Stimulated activated CD4-positive, alpha-beta T cell treated with anti-CD3 and anti-CD28 coated beads, TNF-alpha, amount 100 ng/mL, for 1 hour (primary cell): ENCODE measurements at places on chromosomes 12 and 14.
A peak's percentile ranks its signal among the peaks of the same experiment; 100 is the strongest.

- DNase-seq = no peak
Measured at GRCh38 chr12:58206876-58207275, 265.5 kb downstream of the ATP23 start.

- DNase-seq = no peak
Measured at GRCh38 chr12:111181143-111181726, 187.7 kb downstream of the PHETA1 start.

DNA sequence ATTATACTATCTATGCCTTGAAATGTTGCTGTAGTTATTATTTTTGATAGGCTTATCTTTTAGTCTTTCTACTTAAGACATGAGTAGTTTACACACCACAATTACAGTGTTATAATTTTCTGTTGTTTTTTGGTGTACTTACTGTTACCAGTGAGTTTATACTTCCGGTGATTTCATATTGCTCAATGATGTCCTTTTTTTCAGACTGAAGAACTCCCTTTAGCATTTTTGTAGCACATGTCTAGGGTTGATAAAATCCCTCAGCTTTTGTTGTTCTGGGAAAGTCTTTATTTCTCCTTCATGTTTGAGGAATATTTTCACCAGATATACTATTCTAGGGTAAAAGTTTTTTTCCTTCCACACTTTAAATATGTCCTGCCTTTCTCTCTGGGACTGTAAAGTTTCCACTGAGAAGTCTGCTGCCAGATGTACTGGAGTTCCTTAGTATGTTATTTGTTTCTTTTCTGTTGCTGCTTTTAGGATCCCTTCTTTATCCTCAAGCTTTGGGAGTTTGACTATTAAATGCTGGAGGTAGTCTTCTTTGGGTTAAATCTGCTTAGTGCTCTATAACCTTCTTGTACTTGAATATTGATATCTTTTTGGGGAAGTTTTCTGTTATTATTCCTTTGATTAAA, 41.5 kb upstream of the FERMT2 start:
- no peak for DNase-seq

- no peak for DNase-seq
Measured at GRCh38 chr14:31926652-31927347, 150.3 kb upstream of the ARHGAP5 start.

GRCh38 chr12:131366261-131366871, 344.5 kb upstream of the SFSWAP start:
- DNase-seq = no peak

DNA sequence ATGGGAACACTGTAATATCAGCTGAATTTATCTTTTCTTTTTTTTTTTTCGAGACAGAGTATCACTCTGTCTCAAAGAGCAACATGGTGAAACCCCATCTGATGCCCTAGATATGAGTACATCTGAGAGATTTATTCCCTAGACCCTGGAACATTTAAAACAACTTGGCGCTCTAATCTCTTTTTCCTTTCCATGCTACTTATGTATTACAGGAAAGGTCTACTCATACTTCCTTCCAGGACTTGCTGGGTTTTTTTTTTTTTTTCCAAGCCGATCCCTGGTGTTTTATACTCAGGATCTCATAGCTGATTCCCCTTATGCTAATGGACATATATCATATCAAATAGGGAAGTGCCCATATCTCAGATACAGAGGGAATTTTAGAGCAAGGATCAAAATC, 83.1 kb downstream of the MAPKAPK5 start:
- no peak for DNase-seq

GRCh38 chr12:31006416-31007152, 67.1 kb upstream of the DDX11 start:
- DNase-seq = no peak

GRCh38 chr14:102556098-102556677, 36.3 kb upstream of the RCOR1 start:
- no peak for DNase-seq

DNA sequence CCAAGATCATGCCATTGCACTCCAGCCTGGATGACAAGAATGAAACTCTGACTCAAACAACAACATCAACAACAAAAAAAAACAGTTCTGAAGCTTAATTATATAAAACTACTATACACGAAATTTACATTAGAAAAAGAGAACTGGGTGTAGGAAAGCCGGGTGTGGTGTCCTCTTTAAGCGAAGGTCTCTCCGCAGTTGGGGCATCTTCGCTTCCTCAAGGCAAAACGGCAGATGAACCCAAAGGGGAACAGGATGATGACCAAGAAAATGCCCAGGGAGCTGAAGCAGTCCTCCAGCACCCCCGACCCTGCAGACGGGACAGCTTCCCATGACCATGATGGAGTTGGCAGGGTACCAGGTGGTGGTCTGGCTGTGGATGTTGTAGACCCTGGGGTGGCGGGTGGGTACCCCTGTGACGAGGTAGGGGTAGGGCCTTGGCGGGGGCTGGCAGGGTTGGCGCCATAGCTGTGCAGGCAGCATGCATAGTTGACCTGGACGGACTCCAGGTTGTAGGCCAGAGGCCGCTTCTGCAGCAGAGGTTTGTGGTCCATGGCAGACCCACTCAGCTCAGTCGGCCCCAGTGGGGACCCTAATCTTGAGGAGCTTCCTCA, 18.2 kb upstream of the BCAT1 start:
- no peak for DNase-seq

- no peak for DNase-seq
Measured at GRCh38 chr12:105539735-105540134, 209.2 kb downstream of the C12orf75 start.

GRCh38 chr14:81028461-81028860, 73.0 kb downstream of the TSHR start:
- no peak for DNase-seq

DNA sequence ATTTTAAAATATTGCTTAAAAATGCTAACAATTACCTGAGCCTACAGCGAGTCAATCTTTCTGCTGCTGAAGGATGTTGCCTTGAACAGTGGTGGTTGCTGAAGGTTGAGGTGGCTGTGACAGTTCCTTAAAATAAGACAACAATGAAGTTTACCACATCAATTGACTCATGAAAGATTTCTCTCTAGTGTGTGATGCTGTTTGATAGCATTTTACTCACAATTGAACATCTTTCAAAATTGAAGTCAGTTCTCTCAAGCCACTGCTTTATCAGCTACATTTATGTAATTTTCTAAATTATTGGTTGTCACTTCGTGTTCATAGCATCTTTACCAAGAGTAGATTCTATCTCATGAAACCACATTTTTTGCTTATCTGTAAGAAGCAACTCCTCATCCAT, 20.3 kb downstream of the CMAS start:
- DNase-seq = no peak

GRCh38 chr12:75774261-75775052, 257.1 kb downstream of the PHLDA1 start:
- DNase-seq = no peak

DNA sequence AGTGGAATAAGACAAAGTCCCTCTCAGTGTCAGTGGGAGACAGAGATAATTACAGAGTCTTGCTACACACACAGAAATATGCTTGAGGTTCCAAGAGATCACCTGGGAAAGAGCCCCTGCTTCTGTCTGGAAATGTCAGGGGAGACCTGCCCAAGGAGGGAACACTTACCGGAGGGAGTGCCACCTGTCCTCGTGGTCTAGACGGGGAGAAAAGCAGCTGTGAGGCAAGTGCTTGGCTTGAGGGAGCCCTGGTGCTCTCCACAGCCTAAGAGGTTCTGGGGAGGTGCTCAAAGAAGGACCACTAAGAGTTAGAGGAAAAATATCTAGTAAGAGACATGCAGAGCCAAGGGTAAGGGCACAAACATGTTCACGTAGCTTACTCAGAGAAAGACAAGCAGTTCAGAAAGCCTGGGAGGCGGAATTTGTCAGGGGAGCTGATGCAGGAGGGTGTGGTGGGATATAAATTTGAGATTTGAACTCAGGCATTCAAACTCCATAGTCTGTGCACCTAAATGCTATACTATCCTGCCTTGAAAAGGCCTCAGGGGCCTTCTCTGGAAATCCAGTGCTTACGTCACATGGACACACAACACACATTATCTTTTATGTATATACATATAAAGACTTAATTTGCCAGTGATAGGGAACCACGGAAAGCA, 38.2 kb upstream of the GNPNAT1 start:
- no peak for DNase-seq

DNA sequence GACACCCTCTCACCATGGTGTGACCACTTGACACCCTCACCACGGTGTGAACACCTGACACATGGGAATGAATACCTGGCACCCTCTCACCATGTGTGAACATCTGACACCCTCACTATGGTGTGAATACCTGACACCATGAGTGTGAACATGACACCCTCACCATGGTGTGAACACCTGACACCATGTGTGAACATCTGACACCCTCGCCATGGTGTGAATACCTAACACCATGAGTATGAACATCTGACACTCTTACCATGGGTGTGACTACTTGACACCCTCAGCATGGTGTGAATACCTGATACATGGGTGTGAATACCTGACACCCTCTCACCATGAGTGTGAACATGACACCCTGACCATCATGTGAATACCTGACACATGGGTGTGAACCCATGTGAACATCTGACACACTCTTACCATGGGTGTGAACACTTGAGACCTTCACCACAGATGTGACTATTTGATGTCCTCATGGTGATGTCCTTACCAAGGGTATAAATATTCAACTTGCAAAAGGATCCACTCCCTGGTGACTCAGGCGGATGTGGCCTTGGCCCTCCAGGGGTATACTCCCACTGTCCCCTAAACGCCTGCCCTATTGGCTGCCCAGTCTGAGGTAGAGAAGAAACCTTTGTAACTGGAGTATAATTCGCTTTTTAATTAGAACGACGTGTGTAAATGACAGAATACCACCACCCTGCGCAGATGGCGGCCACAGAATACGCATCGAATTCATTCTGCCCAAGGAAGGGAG, 29.1 kb downstream of the RFLNA start:
- no peak for DNase-seq

GRCh38 chr12:111773801-111774551, 7.2 kb downstream of the ALDH2 start:
- DNase-seq = no peak

DNA sequence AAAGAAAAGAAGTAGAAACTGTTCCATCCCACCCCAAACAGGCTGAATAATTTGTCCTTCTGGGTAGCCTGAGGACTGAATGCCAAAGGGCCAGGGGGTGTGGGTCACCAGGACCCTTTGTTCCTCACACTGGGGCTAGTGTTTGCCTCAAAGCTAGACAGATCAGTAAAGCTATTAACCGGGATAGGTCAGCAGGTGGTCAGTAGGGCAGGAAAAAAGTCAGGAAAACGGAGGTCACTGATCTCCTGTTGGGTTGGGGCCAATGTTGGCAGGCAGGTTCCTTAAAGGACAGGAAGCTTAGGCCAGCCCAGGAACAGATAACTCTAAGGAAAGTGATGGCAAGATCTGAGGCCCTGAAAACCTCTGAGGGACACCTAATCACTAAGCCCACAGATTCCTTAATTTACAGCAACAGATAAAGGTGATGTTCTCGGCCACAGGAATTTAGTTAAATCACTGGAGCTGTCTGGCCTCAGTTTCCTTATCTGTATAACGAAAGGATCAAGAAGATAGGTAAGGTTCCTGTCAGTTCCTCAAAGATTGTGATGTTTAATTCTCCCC, 22.7 kb upstream of the TMPO start:
- no peak for DNase-seq

DNA sequence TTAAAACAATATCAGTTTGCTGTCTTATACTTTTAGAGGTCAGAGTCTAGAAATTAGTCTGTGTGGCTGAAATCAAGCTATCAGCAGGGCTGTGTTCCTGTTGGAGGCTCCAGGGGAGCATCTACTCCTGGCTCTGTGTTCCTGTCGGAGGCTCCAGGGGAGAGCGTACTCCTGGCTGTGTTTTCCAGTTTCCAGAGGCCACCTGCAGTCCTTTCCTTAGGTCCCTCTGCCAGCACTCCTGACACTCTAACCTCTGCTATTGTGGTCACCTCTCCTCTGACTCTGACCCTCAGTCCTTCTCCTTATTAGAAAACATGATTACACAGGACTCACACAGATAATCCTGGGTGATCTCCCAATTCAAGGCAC, 1140.7 kb upstream of the TMEM132C start:
- DNase-seq = no peak

DNA sequence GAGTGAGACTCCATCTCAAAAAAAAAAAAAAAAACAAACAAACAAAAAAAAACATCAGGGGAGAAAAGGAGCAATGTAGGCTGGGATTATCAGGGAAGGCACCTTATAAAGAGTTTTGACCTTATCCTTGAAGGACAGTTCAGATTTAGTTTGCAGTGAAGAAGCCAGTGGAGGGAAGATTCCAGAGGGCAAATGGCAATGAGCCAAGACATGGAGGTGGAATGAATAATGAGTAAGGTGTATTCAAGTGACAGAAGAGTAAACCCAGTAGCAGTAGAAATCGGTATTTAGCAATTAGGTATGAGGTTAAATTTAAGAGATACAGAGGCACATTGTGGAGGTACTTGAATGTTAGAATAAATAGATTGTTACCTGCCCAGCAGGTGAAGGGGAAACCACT, 2.2 kb upstream of the DUSP16 start:
- no peak for DNase-seq

- DNase-seq = no peak
Measured at GRCh38 chr14:71289536-71289935, 382.3 kb downstream of the PCNX1 start.

GRCh38 chr12:46342562-46343033, 30.0 kb downstream of the SLC38A2 start:
- DNase-seq = no peak

DNA sequence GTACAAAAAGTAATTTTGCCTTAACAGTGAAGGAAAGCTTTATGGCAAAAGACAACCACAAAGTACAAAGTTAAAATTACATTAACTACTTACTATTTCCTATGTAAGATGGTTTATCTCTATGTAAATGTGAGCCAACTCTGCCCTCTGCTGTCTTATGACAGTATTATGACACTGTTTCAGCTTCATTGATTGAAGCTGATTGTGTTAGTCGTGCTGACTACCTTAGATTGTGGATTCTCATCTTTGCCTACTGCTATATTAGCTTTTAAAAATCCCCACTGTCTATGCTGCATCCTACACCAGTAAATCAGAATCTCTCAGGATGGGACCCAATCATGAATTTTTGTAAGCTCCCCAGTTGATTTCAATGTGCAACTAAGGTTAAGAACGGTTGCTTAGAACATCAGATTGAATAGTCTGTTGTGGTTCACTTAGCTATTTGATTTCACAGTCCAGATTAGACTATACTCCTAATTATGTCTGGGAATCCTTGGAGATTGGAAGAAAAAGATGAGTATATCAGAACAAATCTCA, 12.2 kb upstream of the SPTB start:
- peak; percentile 17 for DNase-seq

- no peak for DNase-seq
Measured at GRCh38 chr12:91948504-91948903, 197.1 kb downstream of the BTG1 start.

DNA sequence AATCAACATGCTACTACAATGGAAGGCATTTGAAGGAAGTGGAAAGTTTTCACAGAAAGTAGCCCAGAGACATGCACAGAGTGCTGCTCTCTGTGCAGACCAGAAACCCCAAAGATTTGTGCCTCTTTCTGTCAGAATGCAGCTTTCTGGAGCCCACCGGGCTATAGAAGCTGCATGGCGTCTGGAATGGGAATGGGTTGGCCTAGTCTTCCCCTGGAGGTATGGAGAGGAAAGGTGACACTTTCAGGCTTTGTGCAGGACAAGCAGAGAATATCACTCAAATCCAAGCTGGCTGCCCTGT, 21.3 kb upstream of the ZFP36L1 start:
- DNase-seq = no peak
